Stimulated activated CD8-positive, alpha-beta memory T cell treated with anti-CD3 and anti-CD28 coated beads, Interleukin-7, amount 100 ng/mL, for 24 hours (primary cell): ENCODE measurements at places on chromosomes 6 and 20.

DNA sequence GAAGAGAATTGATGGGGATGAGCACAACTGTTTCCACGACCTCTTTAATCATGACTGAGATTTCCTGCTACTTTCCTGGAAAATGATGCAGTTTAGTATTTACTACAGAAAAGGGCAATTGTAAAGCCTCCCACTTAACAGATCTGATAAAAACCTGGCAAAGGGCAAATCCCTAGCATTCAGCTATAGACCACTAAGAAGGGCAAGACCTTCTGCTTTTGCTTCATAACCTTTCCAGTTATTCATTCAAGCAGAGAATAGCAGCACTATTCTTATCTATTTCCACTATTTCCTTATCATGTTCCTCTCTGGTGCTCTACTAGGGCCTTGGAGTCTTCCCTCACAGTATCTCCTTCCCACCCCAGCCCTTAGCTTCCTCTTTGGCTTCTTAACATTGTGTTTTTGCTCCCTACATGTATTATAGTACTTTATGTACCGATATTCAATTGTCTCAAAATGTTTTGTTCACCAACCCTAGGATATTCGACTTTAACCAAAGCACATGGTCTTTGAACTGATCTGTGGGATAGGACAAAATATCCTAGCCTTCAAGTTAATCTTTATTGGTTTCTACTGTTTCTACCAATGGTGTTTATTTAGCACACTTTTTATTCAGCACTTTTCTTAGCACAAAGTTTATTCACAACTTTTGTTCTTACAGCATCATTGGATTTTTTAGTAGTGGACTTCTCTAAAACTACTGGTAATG is 32.7 kb upstream of the MANEA start:
- no peak for DNase-seq

GRCh38 chr6:111782192-111782809 is 91.0 kb downstream of the FYN start:
- no peak for DNase-seq

- DNase-seq = no peak
Observed at GRCh38 chr20:21183722-21184121, 57.8 kb downstream of the KIZ start.

DNA sequence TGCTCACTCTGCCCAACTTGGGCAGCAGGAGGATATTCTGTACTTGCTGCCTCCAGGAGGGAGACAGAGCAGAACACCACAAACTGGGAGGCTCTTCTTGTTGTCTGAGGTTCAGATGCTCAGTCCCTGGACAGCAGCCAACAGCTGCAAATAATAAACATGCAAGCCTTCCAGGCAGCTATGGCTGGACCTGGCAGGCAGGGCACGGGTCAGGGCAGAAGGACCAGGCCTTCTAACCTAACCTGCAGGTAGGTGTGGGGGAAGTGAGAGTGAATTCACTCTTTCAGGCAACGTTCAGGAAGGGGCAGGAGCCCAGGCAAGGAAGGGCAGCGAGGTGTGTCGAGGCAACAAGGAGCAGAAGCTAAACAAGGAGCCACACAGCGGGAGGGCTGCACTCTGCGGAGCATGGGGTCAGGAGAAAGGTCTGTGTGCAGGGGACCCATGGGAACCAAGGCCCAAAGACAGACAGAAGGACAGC is 31.5 kb downstream of the NINL start:
- no peak for DNase-seq

DNA sequence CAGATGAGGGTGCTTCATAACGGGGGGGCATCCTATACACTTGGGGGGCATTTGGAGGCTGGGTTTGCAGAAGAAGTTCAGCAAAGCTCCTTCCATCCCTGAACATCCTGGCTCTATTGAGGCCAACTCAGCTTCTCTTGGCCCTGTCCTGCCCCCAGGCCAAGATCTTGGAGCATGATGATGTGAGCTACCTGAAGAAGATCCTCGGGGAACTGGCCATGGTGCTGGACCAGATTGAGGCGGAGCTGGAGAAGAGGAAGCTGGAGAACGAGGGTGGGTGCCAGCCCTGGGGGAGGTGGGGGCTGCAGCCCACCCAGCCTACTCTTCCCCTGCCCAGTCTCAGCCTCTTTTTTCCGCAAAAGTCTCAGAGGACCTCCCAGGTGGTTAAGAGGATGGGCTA is 17.2 kb downstream of the GDAP1L1 start:
- DNase-seq = no peak

DNA sequence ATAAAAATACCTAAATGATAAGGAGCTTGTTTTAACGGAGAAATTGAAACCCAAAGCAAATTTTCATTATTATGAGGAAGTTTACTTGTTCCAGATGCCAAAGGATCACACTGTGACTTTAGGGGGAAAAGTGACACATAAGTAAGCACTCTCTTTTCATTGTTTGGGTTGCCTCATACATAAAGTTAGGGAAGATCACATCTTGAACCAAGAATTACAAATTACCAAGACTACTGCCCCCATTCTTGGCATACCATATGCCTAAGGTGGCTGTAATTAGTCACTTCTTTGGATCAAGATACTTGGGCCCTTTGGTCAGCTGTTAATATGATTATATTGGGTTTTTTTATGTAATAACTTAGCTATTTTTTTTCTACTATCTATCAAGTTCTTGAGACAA is 269.0 kb downstream of the COL12A1 start:
- no peak for DNase-seq

- DNase-seq = no peak
Observed at GRCh38 chr6:13831615-13832014, 17.3 kb upstream of the MCUR1 start.

- DNase-seq = no peak
Observed at GRCh38 chr20:38325905-38326304, 20.4 kb upstream of the LBP start.

- no peak for DNase-seq
Observed at GRCh38 chr6:163320804-163321203, 93.7 kb upstream of the QKI start.

DNA sequence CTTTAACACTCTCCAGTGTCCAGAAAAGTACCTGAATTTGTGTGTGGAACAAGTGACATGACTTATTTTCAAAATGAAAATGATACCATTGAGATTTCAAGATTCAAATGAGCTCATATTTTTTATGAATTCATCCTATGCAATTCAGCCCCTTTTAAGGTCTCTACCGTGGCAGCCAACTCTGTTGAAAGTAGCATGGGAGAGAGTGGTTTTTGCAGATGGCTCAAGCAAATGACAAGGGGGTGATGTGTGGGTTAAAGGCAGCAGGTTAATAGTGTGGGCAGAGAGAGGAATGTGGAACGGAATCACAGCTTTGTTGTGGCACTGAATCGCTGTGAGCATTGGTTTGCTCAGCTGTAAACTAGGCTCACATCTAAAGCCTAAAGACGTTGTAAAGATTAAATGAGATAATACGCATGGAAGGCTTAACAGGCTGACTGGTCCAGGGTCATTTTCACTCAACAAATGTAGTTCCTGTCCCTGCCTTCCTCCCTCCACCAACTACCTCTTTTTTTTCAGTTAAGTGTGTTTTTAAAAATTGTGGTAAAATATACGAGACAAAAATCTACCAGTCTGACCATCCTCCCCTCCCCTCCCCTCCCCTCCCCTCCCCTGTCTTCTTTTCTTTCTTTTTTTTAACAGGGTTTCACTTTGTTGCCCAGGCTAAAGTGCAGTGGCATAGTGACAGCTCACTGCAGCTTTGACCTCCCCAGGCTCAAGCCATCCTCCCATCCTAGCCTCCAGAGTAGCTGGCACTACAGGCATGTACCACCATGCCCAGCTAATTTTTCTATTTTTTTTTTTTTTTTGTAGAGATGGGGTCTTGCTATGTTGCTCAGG is 114.7 kb upstream of the ZNF217 start:
- DNase-seq = no peak

- no peak for DNase-seq
Observed at GRCh38 chr20:19953606-19954005, 63.6 kb upstream of the NAA20 start.

- no peak for DNase-seq
Observed at GRCh38 chr6:106870824-106871717, 103.5 kb downstream of the CD24 start.

- no peak for DNase-seq
Observed at GRCh38 chr6:38651121-38651784, 11.5 kb upstream of the BTBD9 start.

DNA sequence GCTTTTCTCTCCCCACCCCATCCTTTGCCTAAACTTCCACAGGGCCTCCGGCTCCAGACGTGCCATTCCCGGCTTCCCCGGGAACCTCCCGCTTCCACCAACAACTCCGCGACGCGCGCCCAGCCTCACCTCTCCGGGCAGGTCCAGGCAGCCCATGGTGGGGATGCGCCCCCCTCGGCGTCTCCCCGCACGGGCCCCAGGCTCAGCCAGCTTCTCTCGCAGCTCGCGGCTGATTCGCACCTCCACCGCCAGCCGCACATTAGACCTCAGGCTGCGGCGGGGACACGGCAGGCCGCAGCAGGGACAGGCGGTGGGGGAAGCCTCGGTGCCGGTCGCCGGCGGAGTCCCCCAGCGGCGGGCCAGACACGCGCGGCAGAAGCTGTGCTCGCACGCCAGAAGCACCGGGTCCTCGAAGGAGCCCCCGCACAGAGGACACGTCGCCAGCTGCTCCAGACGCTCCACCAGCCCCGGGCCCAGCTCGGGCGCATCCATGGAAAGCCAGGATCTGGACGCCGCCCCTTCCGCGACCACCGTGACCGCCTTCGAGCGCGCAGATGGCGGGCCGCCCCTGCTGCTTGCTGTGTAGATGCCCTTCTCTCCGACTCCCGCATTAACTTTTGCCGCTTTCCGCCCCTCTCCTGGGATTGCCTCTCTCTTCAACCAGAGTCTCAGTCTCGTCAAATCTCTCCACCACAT is at the start of gene RNF39:
RNF39 (minus strand) TSS at position 676 of the 696 bp plus-strand sequence; CDS start at position 492, 184 bp downstream.
- no peak for DNase-seq

GRCh38 chr6:10531503-10531902 is 10.4 kb downstream of the GCNT2 start:
- no peak for DNase-seq

- DNase-seq = no peak
Observed at GRCh38 chr20:58483051-58483450, 32.1 kb downstream of the APCDD1L start.

DNA sequence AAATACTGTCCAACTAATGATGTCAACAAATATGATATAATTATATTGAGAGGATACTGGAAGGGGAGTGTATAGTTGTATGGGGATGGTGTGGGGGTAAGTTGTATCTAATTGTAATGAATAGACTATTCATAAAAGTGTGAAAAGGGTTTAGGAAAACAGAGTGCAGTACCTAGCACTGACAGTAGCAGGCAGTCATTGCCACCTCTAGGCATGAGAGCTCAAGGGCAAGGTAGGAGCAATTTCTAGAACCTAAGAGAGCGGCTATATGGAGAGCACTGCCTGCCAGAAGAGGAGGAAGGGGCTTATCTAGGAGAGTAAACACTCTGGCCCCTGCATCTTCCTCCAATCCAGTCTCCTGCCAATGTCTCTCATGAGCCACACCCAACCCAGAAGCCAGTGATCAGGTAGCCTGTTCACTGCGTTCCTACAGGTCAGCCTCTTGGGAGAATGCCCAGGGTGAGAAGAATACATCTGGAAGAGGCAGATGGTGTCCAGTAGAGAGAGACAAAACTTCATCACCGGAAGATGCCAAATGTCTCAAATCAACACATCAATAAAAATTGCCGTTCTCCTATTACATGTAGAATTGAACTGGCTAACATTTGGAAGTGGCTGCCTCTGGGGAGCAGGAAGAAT is 200.0 kb downstream of the LY86 start:
- DNase-seq = no peak
